Lung microvascular endothelial cell (primary cell): ENCODE measurements at places on chromosomes 3 and 15. TPM values are rescaled to one million over a fixed set of nuclear protein-coding genes. Genes with fewer than 3 reads are reported as not detected.

The ANKRD34C gene
- total RNA-seq: not detected in 2 replicates

The PTPRG gene
- 5.8 and 16.8 TPM in 2 replicates for total RNA-seq

- no peak for DNase-seq
Observed at GRCh38 chr15:55360256-55360655, 41.2 kb downstream of the PIGB start.

DNA sequence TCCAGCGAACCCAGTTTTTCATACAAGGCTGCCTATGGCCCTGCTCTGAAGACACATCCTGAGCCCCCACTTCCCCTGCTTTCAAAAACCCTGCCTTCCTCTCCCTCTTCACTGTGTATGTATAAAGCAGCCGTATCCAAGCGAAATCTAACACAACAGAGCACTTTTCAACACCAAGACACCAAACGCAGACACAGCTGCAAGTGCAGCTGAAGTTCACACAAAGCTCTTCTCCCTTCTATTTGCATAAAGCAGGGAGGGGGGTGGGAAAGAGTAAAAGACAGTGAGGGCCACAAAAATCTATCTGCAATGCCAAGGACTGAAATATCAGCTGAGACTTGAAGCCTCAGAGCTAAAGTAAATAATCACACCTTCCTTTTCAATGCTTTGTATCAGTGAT, 35.1 kb upstream of the CSPG5 start:
- no peak for DNase-seq

GRCh38 chr3:99172736-99173657, 271.5 kb upstream of the DCBLD2 start:
- DNase-seq: peak; percentile 85

- DNase-seq: no peak
Observed at GRCh38 chr15:70523616-70524015, 239.7 kb downstream of the UACA start.
